Activated T-helper 1 cell treated with Interleukin-2 at 50 U/mL for 16 hours (primary cell): ENCODE measurements at places on chromosomes 16 and 17.

DNA sequence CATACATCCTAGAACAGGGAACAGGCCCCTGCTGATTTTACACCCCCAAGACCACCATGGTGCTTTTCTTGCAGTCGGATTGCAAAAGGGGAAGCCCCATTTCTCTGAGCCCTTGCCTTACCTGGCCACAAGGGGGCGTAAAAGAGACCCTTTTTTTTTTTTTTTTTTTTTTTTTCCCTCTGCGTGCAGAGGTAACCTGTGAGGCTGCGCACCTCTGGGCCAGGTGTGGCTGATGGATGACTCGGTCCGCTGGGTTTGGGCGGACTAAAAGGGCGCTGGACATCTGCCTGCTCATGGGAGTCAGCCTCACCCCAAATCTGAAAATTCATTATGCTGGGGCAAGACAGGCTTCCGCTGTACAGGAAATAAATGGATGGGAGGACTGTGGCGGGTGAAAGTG is 281.0 kb downstream of the CBLN1 start:
- DNase-seq, result no peak

DNA sequence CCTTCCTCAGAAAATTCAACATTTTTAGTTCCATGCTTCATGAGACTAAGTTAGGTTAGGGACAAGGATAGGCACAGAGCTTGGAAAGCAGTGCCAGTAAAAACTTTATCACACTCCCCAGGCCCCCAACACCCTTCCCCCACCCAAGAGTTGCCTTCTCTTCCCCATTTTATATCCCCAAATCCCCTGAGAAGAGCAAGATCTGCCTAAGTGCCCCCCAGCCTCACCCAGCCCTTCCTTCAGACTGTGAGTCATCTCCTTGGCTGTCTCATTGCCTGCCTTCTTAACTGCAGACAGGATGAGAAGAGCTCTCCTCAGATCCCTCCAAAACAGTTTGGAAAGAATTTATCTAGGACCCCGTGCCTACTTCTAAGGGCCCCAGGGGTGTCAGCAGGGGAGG is 55.8 kb downstream of the NEUROD2 start:
- DNase-seq, result no peak

DNA sequence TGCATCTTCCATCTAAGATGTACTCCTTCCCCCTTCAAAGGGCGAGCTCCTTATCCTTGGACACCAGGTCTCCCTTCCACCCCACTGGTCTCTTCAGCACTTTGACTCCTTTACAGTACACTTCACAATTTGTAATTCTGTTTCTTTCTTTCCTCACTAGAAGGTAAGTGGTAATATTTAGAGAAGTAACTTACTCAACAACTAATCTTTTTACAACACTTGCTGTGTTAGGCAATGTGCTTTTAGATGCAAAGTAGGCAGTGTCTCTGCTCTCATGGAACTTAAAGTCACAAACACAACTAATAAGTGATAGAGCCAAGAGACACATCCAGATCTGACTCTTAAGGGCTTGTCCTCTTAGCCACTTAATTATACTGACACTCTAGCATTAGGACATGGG is 6.4 kb downstream of the SIAH1 start:
- DNase-seq, result no peak

- no peak for DNase-seq
Observed at GRCh38 chr17:20073055-20073979, 64.2 kb downstream of the SPECC1 start.

- no peak for DNase-seq
Observed at GRCh38 chr16:71210-71539, 1.3 kb downstream of the RHBDF1 start.

DNA sequence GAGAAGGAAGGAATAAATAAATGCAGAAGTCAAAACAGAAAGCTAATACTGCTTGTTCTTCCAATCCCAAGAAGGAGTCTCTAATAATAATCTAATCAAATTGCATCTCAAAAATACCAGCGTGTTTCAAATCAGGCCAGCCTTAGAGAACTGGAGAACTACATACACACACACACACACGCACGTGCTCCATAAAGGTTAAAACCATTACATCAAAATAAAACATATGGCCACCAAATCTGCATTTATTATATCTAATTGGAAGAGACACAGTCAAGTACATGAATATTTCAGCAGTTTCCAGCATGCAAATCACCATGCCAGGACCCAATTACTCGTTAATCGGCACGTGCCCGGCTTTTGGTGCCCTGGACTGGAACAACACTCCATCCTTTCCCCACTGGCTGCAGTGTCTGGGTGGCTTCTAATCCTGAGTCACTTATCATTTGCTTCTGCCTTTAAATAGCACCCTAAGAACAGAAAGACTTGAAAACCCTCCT is 20.4 kb upstream of the KDM8 start:
- no peak for DNase-seq

DNA sequence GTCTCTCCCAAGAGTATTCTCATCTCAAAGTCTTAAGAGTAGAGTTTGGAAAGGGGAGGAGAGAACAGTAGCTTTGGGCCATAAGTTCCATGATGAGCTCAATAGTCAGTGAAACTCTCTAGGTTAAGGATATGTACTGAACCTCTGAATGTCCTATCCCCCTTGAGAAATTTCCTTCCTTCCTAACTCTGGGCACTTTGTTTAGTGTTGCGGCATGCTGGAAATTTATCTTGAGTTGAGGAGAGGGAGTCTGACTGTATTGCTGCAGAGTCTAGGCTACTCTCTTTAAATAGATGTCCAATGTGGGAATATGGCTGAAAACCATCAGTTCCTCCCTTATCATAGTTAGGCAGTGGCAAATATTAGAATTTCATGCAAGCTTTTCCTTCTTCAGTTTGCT is 16.1 kb downstream of the MRTFB start:
- no peak for DNase-seq

GRCh38 chr16:3744018-3744417 is 26.7 kb upstream of the TRAP1 start:
- DNase-seq, result no peak

DNA sequence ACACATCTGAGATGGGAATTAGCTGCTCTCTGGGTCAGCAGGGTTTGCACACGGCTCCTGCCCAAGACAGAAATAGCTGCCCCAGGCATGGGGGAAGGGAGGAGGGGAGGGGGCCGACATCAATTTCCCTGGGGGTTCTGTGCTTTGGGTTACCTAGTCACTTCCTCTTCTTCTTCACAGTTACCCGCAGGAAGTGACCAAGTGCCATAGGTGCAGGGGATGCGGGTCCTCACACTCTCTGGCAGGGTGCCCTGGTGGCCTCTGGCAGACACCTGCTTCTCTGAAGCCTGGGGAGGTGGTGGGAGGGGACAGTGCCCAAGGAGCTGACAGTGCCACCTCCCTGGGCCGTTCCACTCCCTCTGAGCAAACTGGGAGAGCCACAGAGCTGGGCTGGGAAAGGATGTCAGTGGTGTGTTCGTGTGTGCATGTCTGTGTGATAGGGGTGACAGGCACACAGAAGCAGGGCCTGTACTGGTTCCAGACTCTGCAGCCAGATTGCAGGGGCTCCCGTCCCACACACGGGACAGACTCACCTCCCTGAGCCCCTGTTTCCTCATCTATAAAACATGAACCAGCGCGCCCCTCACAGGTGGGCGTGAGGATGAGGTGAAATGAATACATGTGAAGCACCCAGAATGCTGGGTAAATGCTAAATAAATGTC is 18.2 kb downstream of the SCN4A start:
- DNase-seq, result peak; percentile 16

- no peak for DNase-seq
Observed at GRCh38 chr17:31561469-31562375, 170.2 kb downstream of the RAB11FIP4 start.

- DNase-seq, result no peak
Observed at GRCh38 chr17:21029515-21029914, 13.3 kb downstream of the USP22 start.

DNA sequence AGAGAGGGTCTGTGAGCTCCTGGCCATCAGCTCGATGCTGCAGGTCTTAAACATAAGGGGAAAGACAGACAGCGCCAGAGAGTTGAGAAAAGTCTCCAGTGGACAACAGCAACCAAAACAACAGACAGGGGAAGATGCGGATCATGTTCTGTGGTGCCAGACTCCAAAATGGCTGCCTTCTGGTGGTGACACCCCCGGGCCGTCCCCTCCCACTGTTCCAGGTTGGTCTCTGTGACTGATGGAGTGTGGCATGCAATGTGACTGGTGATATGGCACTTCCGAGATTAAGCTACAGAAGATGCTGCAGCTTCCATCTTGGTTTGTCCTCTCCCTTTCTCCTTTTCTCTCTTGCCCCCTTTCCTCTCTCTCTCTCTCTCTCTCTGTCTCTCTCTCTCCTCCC is 40.4 kb upstream of the RBFOX3 start:
- DNase-seq, result no peak

DNA sequence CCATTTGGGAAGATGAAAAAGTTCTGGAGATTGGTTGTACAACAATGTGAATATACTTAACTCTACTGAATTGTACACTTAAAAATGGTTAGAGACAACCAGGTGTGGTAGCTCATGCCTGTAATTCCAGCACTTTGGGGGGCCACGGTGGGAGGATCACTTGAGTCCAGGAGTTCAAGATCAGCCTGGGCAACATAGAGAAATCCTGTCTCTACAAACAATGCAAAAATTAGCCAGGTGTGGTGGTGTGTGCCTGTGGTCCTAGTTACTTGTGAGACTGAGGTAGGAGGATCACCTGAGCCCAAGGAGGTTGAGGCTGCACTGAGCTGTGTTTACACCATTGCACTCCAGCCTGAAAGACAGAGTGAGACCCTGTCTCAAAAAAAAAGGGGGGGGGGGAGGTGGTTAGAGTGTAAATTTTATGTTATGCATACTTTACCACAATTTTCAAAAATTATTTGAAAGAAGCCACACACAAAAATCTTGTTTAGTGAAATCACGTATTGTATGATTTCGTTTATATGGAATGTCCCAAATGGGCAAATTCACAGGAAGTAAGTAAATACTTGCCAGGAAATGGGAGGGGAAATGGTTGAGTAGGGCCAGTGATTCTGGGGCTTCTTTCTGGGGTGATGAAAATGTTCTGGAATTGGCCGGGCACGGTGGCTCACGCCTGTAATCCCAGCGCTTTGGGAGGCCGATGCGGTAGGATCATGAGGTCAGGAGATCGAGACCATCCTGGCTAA is 37.1 kb upstream of the AMZ2 start:
- DNase-seq, result no peak

GRCh38 chr17:55456307-55457240 is 34.9 kb upstream of the MMD start:
- no peak for DNase-seq

DNA sequence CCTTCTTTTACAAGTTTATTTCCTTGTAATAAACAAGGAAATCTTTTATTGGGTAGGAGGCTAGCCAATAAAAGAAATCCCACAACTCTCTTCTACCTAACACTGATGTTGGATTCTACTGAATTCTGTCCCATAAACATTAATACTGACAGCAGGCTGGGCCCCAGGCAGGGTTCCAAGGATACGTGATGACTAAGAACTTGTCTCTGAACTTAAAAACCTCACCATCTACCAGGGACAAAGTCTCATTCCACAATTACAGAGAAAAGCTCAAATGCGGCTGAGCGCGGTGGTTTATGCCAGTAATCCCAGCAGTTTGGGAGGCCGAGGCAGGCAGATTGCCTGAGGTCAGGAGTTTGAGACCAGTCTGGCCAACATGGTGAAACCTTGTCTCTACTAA is 64.9 kb downstream of the ARHGAP17 start:
- DNase-seq, result no peak

GRCh38 chr17:78329263-78330059 is 30.4 kb downstream of the SOCS3 start:
- DNase-seq, result no peak

GRCh38 chr16:85611444-85612190 is 1.5 kb upstream of the GSE1 start:
- DNase-seq, result peak; percentile 20
